ENCODE measurements at places on chromosomes 3 and 15.

DNA sequence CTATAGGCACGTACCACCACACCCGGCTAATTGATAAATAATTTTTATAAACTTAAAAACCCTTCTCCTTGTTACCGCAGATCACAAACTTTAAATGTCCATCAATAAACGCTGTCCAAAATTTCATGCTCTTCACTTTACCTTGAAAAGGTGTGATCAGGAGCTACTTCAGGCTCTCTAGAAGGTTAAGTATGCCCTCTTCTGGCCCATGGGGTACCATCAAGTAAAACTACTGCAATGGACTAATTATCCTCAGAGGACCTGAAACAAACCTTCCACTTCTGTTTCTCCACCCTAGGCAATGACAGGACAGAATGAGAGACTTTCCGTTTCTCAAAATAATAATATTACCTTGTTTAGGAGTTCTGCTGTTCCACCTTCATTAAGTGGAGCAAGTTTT lies 9.2 kb downstream of the LZTFL1 start:
- no peak for DNase-seq

DNA sequence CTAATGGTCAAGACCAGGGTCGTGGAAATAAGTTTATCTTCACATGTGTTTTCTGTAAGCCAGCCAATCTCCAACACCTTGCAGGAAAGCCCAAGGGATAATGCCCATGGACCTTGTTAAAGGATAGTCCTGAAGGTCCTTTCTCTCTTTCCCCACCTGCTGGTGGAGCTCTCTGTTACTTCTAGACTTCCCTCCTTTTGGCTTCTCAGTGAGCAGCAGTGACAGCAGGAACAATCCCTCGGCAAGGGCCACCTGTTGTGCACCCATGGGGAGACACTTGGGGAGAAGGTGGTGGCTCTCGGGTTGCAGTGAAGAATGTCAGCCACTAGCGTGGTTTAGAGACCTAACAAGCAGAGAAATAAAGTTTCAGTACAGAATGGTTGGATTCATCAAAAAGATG lies 84.0 kb upstream of the OSBPL11 start:
- no peak for DNase-seq

GRCh38 chr15:41205315-41205714 lies 25.2 kb downstream of the EXD1 start:
- DNase-seq, result no peak

- no peak for DNase-seq
These were observed 928.5 kb upstream of the ROBO1 start for GRCh38 chr3:80696280-80696679.
